Activated gamma-delta T cell (primary cell): ENCODE measurements at places on chromosomes 11 and 22.

- DNase-seq = no peak
Observed at GRCh38 chr22:39931251-39931650, 28.9 kb upstream of the TMA7B start.

DNA sequence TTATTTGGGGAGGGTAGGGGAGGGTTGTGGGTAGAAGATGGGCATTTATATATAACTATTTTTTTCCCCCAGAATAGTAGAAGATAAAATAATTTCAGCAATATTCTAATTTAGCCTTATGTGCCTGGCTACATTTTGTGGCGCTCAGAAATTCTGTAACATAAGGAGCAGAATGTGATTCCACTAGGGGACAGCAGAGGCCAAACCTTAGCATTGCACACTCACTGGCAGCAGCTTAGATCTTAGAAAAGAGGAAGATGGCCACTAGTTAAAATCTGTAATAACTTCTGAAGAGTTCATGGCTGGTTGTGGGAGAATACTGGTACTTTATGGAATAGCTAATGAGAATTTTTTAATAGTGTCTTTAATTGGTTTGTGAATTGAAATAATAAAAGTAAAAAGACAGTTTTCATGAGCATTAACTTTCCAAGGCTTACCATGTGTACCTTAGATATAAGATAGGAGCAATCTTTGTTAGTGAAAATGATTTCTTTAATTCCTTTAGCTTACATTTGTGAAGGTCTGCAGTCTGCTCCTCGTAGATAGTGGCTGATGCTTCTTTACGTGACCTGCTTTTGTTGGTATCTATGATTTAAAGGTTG lies 33.1 kb downstream of the DDX10 start:
- DNase-seq = no peak

DNA sequence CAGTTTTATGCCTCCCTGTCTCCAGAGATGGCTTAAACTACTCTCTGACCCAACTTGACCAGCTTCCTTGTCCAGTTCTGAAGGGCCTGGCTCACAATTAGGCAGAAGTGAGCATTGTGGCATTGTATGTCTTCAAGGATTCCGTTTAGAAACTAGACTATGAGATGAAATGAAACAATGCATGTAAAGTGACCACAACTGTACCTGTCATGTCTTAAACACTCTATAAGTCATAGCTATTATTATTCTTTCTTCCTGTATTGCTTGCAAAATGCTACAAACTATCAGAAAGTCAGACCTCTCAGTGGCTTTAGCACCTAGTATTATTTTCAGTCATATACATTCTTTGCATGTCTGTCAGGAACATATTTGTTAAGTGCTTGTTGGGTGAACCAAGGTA lies 127.9 kb upstream of the MTMR2 start:
- no peak for DNase-seq

GRCh38 chr22:23682827-23683355 lies 7.9 kb upstream of the RGL4 start:
- DNase-seq = no peak

- DNase-seq = no peak
Observed at GRCh38 chr11:96098511-96099241, 174.8 kb upstream of the MTMR2 start.

DNA sequence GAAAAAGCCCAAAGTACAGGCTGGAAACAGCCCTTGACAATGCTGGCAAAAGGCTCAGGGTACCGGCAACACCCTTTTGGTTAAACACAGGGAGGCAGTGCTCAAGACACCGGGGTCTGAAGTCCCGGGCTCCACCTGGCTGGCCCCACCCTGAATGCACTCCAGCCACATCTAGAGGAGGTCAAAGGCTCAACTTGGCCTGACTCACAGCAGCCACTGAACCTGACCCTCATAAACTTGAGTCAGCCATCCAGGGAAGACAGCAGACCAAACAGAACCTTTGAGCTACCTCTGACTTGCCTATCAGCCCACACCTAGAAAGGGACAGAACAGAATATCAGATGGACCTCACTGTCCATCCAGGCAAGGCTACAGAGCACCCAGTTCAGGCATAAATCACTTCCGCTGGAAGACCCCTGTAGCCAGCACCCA lies 3.8 kb downstream of the CFL1 start:
- DNase-seq = no peak

DNA sequence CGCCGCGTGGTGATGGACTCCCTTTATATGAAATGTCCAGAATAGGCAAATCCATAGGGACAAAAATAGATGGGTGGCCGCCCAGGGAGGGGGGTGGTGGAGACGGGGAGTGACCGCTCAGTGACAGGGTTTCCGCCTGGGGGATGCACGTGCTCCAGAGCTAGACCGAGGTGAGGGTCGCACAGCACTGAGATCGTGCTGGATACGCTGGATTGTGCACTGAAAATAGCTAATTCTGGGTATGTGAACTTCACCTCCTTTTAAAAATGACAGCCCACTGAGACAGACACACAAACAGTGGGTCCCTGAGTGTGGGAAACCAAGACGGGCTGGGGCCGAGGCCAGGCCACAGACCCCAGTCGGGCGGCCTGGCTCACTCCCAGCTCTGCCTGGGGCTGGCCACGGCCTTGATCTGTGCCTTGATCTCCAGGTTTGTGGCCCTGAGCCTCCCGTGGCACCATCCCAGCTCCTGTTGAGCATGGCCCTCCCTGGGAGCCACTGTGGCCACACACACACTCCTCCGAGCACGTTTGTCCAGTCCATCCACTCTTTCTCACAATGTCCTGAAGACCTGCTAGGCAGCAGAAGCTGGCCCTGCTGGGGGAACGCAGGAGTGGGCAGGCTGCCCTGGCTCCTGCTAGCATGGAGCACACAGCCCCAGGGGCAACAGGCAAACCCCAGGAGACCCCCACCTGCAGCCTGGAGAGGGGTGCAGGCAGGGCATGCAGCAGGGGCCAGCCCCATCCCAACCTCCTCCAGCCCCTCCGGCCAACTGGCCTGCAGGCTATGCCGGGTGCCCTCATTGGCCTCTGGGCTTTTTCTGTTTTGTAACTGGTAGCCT lies 41.0 kb upstream of the TH start:
- DNase-seq = no peak
